ENCODE measurements at places on chromosomes 4 and X.

- DNase-seq: no peak
Measured at GRCh38 chrX:25198891-25199290, 183.1 kb upstream of the ARX start.

- no peak for DNase-seq
Measured at GRCh38 chr4:138925495-138925894, 90.1 kb upstream of the NOCT start.

- no peak for DNase-seq
Measured at GRCh38 chr4:166128403-166128802, 255.4 kb downstream of the TLL1 start.

GRCh38 chrX:1076871-1077651, 135.4 kb downstream of the CRLF2 start:
- no peak for DNase-seq

DNA sequence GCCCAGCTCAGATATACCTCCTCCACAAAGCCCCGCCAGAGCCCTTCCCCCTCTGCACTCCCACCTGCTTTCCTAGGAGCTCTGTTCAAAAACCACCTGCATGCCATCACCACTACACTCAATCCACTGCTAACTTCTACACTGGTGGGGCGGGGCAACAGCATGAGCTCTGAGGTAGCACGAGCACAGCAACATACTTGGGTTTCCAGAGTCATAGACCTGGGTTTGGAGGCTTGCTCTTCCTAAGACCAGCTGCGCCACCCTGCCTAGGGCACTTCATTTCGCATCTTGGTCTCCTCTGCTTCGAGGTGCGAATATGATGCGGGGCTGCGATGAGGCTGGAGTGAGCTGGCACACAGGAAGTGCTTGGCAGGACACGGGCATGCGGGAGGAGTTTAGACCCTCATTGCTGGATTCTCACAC, 3.6 kb downstream of the SASH3 start:
- no peak for DNase-seq
